ENCODE measurements at places on chromosomes 5 and 9.

GRCh38 chr5:16615741-16616535 is 859 bp downstream of the RETREG1 start:
- no peak for DNase-seq

- no peak for DNase-seq
Observed at GRCh38 chr9:76650692-76651091, 113.5 kb upstream of the PCA3 start.

DNA sequence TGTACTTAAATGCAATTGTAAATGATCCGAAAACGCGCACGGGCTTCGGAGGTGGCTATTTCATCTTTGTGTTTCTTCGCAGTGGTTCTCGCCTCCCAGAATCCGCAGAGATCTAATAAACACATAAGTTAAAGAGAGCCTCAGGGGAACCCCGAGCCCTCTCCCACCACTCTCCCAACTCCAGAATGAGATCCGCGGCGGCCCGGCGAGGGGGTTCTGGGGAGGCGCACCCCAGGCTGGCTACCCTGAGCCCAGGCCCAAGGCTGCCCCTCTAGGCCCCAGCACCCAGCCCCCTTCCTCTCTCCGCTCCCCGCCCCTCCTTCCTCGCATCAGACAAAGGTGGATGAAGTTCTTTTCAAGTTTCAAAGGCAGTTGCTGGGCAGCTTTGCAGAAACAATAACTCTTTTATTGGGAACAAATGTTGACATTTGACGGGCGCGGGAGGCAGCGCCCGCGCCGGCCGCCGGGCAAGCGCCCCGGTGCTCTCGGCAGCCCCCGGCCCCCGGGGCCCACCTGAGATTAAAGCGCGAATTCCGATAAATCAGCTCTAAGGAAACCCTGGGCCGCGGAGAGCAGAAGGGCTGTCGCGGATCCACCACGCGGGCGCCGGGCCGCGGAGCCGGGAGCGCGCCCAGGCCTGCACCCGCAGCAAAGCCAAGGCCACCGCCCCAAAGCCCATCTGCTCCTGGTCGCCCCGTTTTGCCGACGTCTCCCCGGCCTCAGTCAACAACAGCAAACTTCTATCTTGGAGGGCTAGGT is 8.4 kb downstream of the IRX2 start:
- no peak for DNase-seq

DNA sequence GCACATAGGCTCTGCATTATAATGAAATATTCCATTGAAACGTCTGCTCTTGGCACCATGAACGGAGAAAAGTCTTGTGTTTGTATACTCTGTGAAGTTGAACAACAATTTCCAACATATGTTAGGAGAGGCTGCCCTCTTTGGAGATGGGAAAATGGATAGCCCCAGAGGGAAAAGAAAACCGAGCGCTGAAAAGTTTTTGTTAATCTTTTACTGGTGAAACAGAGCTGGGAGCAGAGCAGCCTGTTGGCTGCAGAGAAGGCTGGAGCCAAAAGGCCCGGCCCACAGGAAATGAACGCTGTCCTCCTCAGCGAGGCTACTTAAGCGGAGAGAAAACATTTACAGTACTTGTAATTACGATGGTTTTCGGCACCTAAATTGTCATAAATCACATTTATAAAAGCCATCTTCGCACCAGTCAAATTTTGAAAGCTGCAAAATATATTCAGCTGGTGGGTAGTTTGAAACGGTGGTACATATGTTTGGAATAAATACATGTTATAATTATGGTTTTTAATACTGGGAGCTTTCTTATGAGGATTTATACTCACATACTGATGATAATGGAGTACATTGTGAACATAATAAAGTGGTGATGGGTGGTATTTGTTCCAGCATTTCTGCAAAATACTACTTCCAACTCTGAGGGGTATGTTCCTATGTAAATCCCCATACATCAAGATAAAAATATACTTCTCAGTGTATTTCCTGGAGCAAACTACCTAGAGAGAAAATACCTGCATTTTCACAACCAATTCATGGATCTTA is 129.6 kb upstream of the CNTLN start:
- DNase-seq, result peak; percentile 21

- no peak for DNase-seq
Observed at GRCh38 chr5:67221487-67222242, 25.1 kb upstream of the CD180 start.

- no peak for DNase-seq
Observed at GRCh38 chr9:122197882-122198281, 30.9 kb downstream of the LHX6 start.

DNA sequence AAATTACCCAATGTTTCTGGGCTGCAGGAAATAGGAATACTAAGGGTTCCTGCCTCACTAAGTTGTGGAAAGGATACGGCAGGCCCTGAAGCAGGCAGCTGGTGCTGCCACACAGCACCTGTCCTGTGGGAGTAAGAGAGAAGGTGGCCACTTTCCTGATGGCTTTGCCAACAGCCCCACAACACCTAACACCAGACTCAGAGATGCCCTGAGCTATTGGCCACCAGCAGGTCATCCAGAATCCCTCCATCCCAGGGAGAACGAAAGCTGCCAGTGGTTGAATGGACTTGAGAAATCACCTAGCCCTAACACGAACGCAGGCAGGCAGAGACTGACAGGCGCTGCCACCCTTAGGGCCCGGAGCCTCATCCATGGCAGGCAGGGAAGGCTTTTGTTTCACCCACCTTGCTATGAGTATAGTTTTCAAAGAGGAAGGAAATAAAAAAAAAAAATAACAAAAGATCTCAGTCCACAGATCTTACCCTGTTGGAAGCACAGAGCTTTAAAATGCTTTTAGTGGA is 82.2 kb downstream of the DCP2 start:
- DNase-seq, result no peak

DNA sequence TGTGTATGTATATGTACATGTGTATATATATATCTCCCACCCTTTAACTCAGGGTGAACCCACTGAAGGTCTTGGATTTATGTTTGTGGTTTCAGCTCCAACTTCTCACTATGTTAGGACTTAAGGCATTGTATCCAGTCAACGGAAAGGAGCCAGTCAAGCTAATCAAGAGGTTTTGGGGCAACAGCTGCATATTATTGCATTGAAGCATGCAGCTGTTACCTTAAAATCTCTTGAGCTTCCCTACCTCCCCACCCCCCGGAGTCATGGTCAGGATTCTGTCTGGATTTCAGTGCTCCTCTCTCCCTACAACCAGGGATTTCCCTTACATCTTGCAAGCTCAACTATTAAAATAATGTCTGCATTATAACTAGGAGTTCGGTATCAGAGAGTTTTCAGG is 399.5 kb downstream of the SPOCK1 start:
- DNase-seq, result no peak

DNA sequence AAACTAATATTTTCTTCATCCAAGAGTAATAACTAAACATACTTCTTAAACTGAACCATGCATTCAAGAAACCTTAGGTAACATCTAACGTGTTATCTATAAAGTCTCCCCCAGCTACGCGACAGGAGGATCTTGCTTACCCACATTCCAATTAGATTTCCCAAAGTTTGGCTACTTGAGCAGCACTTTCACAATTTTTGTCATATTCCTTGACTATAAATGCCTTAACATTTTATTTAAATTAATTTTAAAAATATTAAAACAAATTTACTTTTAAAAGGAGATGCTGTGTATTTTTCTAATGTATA is 25.3 kb upstream of the IFNE start:
- no peak for DNase-seq

GRCh38 chr9:4563105-4563504 is 72.8 kb downstream of the SLC1A1 start:
- DNase-seq, result no peak

- DNase-seq, result no peak
Observed at GRCh38 chr5:54639621-54640020, 122.1 kb downstream of the SNX18 start.

GRCh38 chr5:159737263-159737662 is 179.0 kb upstream of the ADRA1B start:
- no peak for DNase-seq

DNA sequence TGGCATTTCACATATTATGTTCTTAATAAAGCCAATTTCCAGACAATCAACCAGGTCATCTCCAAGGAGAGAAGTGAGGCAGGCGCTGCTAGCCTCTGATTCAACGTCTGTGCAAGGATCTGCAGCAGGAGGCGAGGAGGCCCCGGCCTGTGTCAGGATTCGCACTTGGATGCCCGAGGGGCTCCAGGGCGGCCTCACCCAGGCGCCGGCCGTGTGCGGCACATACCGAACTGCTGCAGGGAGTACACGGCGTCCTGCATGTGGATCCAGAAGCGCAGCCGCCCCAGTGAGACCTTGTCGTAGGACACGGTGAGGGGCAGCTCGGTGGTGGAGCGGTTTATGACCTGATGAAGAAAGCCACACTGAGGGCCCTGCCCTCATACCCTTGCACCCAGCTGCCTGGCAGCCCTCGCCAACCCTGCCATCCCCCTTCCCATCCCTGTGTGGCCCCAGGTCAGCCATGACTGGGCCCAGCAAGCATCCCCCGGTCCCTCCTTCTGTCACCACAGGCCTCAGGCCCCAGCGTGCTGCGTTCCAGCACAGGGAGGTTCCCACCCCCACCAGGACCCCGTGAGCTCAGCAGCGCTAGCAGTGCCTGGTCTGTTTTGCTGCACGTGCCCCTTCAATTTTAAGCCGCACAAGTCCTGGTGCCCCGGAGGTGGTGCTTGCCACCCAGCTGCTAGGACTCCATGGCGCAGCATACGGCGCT is 9.9 kb downstream of the CLPTM1L start:
- no peak for DNase-seq

DNA sequence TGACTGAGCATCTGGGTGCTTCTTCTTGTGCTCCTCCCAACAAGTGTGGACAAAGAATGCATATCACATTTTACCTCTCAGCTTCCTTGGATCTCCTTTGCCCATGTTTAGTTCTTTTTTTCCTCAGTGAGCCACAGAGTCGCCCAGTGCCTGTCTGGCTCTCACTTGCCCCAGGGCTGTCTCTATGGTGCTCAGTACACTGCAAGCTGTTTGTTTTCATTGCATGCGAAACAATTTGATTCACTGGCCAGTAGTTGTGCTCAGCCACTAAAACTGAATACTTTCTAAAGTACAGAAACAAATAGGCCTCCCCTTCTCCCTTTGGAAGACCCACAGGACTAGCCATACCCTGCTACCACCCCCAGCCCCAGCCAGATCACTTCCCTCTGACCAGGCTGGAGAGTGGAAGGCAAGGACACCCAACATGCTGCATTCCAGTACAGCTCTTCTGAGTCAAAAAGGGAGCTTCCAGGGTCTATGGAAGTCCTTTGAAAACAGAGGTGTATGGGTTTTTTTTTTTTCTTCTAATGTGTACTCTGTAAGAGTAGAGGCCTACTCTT is 3.8 kb downstream of the LHFPL2 start:
- no peak for DNase-seq

- DNase-seq, result no peak
Observed at GRCh38 chr5:8660133-8660893, 791.4 kb downstream of the MTRR start.

GRCh38 chr9:137279741-137280473 is 2.4 kb downstream of the TOR4A start:
- no peak for DNase-seq

GRCh38 chr5:26791433-26791832 is 247.0 kb downstream of the CDH9 start:
- DNase-seq, result no peak

DNA sequence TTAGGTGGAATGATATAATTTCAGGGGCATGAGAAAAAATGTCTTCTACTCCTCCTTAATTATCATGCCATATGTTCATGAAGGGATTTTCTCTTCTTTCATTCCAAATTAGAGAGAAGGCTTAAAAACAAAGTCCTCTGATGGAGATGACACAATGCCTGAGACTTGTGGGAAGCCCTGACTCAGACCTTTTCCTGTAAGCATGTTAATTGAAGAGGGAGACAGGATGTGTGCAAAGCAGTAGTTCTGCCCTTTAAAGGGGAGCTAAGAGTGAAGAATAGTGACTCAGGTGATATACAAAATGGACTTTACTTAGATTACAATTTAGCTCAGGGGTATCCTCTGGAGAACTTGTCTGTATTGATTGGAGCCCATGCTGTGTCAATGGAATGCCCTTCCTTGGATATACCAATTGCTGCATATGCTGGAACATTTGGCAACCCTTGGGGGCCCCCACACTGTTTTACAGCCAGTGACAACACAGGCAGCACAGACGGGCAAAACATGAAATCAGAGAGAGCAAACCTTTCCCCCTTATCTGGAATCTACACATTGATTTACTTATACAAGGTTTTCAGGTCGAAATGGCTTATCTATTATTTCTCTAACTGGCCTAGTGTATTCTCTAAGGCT is 81.3 kb downstream of the IZUMO3 start:
- DNase-seq, result no peak

GRCh38 chr5:115022303-115022702 is 147.4 kb downstream of the TRIM36 start:
- DNase-seq, result no peak

- DNase-seq, result no peak
Observed at GRCh38 chr5:109961751-109962150, 272.0 kb downstream of the MAN2A1 start.

DNA sequence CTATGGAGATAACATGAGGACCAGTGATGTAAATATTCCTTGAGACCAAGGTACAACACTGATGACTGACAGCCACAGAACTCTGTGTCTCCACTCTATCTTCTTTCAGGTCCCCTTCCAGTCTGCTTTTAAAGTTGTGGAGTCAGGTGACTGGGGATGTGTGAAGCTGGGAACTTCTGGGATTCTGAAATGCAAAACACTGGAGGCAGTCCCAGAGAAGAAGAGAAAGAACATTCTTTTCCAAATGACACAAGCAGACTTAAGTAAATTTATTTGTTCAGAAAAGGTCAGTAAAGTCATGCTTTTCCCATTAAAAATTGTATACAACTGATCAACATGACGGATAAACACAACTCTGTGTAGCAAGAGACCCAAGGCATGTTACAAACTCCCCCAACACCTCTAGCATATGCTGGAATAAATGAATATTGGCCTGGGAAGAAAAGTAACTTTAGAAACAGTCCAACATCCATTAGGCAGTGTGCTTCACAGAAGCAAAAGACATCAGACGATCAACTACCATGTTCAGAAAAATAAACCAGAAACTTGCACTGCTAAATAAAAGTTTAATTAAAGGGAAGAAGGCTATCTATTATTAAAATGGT is 92.4 kb upstream of the IFNK start:
- DNase-seq, result no peak

Measured in HEK293T (cell line).